CD4-positive, CD25-positive, alpha-beta regulatory T cell (primary cell): ENCODE measurements at places on chromosomes 3 and 15.
A peak's percentile ranks its signal among the peaks of the same experiment; 100 is the strongest.

GRCh38 chr3:188573956-188574355, 420.0 kb downstream of the LPP start:
- no peaks in the 10 kb centered on the region for H3K36me3 ChIP-seq
- H3K4me1 ChIP-seq = no peaks in the 10 kb centered on the region
- no peak for DNase-seq
- H3K27me3 ChIP-seq = no peaks in the 10 kb centered on the region

DNA sequence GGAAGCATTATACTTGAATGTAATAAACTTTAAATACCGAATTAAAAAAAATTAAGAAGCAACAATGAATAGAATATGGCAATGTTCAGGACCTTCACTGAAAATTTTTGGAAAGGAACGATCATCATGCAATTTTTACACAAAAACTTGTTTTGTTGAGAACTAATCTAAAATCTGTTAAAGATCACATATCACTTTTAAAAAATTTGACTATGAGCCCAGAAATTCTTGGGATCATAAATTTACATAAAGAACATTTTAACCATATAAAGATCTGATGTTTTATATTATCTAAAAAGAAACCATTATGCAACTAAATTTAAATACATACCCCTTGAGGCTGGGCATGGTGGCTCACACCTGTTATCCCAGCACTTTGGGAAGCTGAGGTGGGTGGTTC, 76.2 kb upstream of the MELTF start:
- peaks cover 15% of the 10 kb centered on the region for H3K36me3 ChIP-seq
- DNase-seq = no peak
- H3K4me3 ChIP-seq = no peak overlapping the region
- H3K4me1 ChIP-seq = no peaks in the 10 kb centered on the region

DNA sequence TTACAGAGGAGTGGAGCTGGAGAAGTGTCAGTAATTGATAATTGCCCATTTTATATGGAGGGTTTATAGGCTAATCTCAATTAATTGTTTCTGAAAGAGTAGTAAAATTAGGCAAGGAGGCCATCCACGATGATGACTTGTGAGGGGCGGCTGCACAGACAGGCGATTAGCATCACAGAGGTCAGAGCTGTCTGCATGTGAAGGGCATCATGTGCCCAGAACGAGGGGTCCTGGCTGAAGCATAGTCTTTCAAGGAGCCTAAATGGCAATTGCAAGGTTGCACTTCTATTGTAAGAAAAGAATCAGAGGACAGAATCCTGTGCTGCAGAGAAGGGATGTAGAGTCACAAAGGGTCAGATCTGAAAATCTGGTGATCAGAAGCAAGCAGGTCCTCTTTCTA, 196.6 kb downstream of the EBLN2 start:
- no peaks in the 10 kb centered on the region for H3K27me3 ChIP-seq
- H3K4me3 ChIP-seq = no peak overlapping the region
- no peak for DNase-seq

DNA sequence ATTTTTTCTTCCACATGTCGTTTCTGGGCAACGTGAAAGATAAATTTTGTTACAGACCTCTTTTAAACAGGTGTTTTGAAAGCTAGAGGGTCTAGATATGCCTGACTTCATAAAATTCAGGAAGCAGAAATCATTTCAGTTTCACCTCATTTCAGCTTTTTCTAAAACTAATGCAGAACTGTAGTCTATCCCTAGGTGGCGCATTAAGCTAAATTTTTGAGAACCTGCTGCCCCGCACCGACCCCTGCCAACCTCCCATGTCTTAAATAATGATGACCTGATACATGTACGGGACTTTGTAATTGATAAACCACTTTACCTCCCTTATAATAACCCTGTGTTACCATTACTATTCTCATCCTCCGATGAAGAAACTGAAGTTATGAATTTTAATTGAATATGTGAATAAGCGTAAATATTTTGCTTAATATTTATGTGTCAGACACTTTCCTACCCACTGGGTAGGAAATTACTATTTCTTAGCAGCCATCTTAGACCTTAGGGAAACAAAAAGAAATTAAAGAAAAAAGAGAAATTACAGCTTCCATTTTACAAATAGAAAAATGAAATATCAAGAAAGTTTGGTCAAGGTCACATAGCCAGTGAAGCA, 78.7 kb upstream of the GCNT3 start:
- H3K36me3 ChIP-seq = no peaks in the 10 kb centered on the region
- no peak overlapping the region for H3K4me3 ChIP-seq
- H3K27me3 ChIP-seq = no peaks in the 10 kb centered on the region
- peaks cover 4% of the 10 kb centered on the region for H3K4me1 ChIP-seq
- H3K27ac ChIP-seq = no peak overlapping the region

- H3K27ac ChIP-seq = peak overlapping the region; percentile 2
- no peaks in the 10 kb centered on the region for H3K27me3 ChIP-seq
- peak overlapping the region; percentile 28 for H3K4me3 ChIP-seq
- no peaks in the 10 kb centered on the region for H3K36me3 ChIP-seq
Observed at GRCh38 chr3:14216257-14217048, 37.8 kb downstream of the LSM3 start.

GRCh38 chr15:63073497-63074172, 31.1 kb downstream of the TPM1 start:
- no peaks in the 10 kb centered on the region for H3K27me3 ChIP-seq
- no peak overlapping the region for H3K4me3 ChIP-seq
- no peak overlapping the region for H3K27ac ChIP-seq
- no peaks in the 10 kb centered on the region for H3K4me1 ChIP-seq
- H3K36me3 ChIP-seq = no peaks in the 10 kb centered on the region
- no peak for DNase-seq

DNA sequence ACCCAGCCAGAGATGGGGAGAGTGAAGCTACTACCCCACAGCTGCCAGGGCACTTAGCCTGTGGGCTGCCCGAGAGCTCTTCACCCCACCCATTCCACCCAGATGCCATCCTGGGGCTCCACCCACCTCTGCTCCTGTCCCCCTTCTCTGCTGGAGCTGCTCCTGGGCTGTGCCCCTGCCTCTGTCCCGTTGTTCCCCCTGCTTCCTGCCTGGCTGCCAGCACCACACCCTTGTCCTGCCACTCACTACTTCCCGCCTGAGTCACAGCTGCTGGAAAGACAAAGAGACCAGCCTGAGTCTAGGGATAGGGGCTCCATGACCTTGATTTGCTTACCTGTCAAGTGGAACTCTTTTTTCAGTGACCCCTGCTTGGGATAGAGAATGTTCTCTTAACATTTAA, 12.4 kb downstream of the GNAI2 start:
- peak overlapping the region; percentile 50 for H3K27ac ChIP-seq
- no peak for DNase-seq
- H3K27me3 ChIP-seq = no peaks in the 10 kb centered on the region
- H3K4me1 ChIP-seq = peaks cover 84% of the 10 kb centered on the region

DNA sequence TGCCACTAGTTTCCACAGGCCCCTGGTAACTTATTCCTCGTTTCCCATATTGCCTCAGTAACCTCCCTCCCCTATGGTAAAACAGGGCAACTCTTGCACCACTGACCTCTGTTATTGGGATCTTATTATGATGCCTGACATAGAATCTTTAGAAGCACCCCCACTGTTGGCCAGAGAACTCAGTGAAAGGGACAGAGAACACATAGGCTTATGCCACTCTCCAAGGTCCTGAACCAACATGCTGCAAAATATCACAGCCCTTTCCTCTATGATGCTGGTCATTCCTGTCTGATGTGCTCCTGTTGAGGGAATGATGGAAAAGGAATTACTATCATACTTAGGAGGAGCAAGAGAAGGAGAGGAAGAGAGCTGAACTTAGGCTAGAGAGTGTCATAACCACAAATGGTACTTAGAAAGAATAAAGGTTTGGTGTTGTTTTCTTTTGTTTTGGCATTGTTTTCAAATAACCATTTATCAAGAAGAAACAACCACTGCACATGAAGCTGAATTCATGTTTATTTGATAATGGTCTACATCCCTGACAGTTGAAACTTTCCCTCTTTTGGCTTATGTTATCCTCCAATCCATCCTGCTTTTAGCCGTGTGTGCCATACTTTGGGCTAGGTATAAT, 330.2 kb downstream of the EPHB1 start:
- no peak overlapping the region for H3K4me3 ChIP-seq
- H3K27me3 ChIP-seq = no peaks in the 10 kb centered on the region
- H3K36me3 ChIP-seq = no peaks in the 10 kb centered on the region
- H3K4me1 ChIP-seq = no peaks in the 10 kb centered on the region
- no peak overlapping the region for H3K27ac ChIP-seq

DNA sequence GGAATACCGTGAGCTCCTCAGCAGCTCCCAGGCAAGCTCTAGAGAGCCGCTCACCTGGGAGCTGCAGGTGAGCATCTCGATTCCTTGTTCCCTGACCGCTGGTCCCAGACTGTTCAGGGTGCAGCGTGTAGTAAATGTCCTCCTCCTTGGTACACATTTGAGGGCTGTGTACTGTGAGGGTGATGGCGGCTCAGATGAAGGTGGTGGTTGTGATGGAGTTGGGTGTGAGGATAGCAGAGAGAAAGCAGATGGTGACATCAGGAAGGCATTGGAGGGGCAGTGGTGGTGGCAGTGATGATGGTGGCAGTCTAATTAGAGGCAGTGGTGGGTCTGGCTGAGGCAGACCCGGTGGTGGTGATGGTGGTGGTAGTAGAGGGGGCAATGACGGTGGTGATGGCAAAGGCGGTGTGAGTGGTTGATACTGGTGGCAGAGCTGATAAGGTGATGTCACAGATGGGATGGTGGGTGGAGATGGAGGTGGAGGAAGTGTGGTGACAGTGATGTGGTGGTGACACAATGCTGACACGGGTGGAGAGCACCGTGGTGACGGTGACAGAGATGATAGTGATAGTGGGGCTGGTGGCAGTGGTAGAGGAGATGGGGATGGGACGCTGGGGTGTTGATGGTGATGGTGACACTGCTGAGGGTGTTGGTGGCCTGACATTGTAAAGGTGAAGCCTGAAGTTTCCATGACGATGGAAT, at the start of gene DNAJB8:
TSS of gene DNAJB8 (minus strand) at position 51 of the 702 bp plus-strand sequence. CDS start 3,645 bp downstream, outside the sequence.
- no peak within 1 kb of the TSS for H3K4me3 ChIP-seq
- H3K4me1 ChIP-seq = no peaks in the 10 kb centered on the region
- no peak for DNase-seq
- no peaks in the 10 kb centered on the region for H3K36me3 ChIP-seq

GRCh38 chr3:150759319-150759718, 3.6 kb downstream of the SIAH2 start:
- peak overlapping the region; percentile 99 for H3K27ac ChIP-seq
- DNase-seq = no peak
- H3K36me3 ChIP-seq = peaks cover 3% of the 10 kb centered on the region
- peak overlapping the region; percentile 90 for H3K4me3 ChIP-seq
- peaks cover 66% of the 10 kb centered on the region for H3K4me1 ChIP-seq

GRCh38 chr3:86890741-86891396, 100.1 kb downstream of the VGLL3 start:
- H3K36me3 ChIP-seq = no peaks in the 10 kb centered on the region
- H3K4me3 ChIP-seq = no peak overlapping the region

- DNase-seq = no peak
- no peaks in the 10 kb centered on the region for H3K4me1 ChIP-seq
- H3K36me3 ChIP-seq = no peaks in the 10 kb centered on the region
- no peak overlapping the region for H3K27ac ChIP-seq
- no peaks in the 10 kb centered on the region for H3K27me3 ChIP-seq
Observed at GRCh38 chr15:53588773-53589172, 170.7 kb downstream of the WDR72 start.

GRCh38 chr3:192901435-192901834, 16.2 kb downstream of the MB21D2 start:
- H3K27ac ChIP-seq = no peak overlapping the region
- H3K27me3 ChIP-seq = no peaks in the 10 kb centered on the region
- H3K4me3 ChIP-seq = no peak overlapping the region
- H3K36me3 ChIP-seq = no peaks in the 10 kb centered on the region

DNA sequence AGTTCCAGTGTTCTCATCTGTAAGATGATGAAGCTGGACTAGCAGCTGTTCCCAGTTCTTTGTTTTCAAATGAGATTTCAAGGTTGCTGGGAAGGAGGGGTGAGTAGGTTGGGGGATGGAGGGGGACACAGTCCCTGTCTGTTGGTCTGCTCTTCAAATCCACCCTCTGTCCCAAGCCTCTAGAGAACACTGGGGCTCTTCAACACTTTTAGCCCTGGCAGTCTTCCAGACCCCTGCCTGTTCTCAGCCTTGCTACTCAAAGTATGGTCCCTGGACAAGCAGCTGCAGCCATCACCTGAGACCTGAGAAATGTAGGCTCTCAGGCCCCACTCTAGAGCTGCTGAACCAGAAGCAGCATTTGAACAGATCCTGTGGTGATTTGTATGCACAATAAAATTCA, 41.3 kb downstream of the NEK11 start:
- H3K36me3 ChIP-seq = no peaks in the 10 kb centered on the region
- no peak overlapping the region for H3K4me3 ChIP-seq
- no peak overlapping the region for H3K27ac ChIP-seq
- no peaks in the 10 kb centered on the region for H3K27me3 ChIP-seq

DNA sequence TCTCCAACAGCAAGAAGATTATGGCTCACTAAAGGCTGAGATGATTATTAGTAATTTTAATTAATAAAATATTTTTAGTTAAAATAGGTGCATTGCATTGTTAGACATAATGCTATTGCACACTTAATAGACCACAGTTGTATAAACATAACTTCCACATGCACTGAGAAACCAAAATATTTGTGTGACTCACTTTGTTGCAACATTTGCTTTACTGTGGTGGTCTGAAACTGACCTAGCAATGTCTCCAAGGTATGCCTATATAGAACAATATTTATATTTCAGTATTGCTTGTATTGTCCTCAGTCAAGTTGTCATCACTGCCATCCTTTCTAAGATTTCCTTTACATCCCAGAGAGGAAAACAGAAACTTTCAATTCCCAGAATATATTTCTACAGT, 1215.2 kb downstream of the SI start:
- H3K27me3 ChIP-seq = no peaks in the 10 kb centered on the region
- no peak overlapping the region for H3K27ac ChIP-seq
- H3K36me3 ChIP-seq = no peaks in the 10 kb centered on the region
- no peaks in the 10 kb centered on the region for H3K4me1 ChIP-seq
- DNase-seq = no peak
- no peak overlapping the region for H3K4me3 ChIP-seq

DNA sequence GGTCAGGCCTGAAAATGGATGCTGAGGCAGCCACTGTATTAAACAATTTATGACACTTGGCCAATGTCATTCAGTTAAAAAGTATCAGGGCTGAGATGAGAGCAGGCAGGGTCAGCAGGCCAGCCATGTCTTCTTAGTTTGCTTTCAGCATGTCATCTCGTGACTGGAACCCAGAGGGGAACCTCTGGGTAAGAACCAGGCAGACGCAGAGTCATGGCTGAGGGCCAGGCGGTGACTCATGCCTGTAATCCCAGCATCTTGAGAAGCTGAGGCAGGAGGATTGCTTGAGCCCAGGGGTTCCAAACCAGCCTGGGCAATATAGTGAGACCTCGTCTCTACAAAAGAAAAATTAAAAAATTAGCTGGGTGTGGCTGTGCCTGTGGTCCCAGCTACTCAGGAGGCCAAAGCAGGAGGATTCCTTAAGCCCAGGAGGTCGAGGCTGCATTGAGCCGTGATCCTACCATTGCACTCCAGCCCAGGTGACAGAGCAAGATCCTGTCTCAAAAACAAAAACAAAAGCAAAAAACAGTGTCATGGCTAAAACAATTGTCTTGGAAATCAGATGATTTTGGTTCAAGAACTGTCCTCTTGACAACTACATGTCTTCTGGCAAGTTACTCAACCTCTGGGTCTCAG, 11.7 kb downstream of the BCL2L10 start:
- H3K4me3 ChIP-seq = no peak overlapping the region
- H3K36me3 ChIP-seq = no peaks in the 10 kb centered on the region
- no peaks in the 10 kb centered on the region for H3K27me3 ChIP-seq
- H3K4me1 ChIP-seq = no peaks in the 10 kb centered on the region
- no peak overlapping the region for H3K27ac ChIP-seq

GRCh38 chr15:40878785-40879184, 4.8 kb upstream of the RHOV start:
- no peak for DNase-seq
- no peaks in the 10 kb centered on the region for H3K27me3 ChIP-seq
- no peak overlapping the region for H3K4me3 ChIP-seq
- no peaks in the 10 kb centered on the region for H3K36me3 ChIP-seq
- H3K4me1 ChIP-seq = peaks cover 7% of the 10 kb centered on the region
